ENCODE measurements at places on chromosomes 3 and 15.

GRCh38 chr3:32450992-32451659 is 51.5 kb downstream of the CMTM6 start:
- no peak for DNase-seq

DNA sequence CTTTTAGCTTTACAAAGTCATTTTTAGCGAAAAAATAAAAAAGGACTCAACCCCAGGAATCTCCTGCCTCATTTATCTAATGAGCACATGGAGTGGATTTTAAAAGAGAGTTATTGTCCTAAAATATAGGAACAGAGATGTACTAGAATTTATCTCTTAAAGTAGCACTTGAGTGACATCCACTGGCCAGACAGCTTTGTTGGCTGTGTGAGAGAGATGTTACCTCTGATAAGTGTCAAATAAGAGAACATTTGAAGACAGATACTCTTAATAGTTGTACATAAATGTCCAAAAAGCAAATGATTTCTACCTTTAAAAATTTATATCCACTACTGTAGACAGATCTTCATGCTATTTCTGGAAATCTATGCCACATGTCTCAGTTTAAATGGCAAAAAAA is 12.3 kb upstream of the MFSD1 start:
- no peak for DNase-seq

- DNase-seq, result no peak
Observed at GRCh38 chr3:112569265-112569664, 7.4 kb downstream of the SLC35A5 start.

GRCh38 chr15:58977887-58978286 is 9.6 kb upstream of the RNF111 start:
- no peak for DNase-seq

DNA sequence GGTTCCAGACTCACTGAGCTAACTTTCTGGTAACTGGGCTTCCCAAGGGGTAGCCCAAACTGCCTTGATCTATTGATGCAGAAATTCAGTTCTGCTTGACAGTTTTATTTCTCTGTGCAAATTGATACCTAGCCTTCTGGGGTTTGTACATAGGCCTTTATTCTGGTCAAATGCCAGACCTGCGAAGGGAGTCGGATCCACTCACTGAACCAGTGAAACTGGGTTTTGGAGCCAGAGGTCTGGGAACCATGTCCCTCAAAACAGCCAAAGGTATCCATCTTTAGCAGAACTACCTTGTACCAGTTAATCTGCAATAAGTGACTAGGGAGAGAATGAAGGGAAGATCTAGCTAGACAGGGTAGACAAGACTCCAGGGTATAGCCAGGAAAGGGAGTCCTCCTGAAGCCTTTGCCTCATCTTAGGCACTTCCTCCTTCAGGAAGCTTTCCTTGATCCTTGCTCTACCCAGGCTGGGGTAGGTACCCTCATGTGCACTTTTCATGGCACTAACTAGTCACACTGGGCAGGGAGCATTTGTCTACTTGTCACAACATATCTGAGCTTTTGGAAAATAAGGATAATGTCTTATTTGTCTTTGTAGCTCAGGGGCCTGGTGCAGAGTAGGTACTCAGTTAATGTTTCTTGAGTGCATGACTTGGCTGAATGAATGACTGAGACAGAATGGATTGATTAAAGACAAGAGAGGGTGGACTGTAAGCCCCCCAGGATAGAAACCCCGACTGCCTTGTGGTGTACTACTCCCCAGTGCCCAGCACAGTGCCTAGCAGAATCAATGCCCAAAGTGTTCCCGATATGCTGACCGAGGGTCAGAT is 1.4 kb upstream of the SNX33 start:
- DNase-seq, result no peak

GRCh38 chr3:5498981-5499380 is 311.5 kb downstream of the EDEM1 start:
- DNase-seq, result no peak

- no peak for DNase-seq
Observed at GRCh38 chr15:22243440-22244130, 163.3 kb downstream of the OR4M2 start.

- DNase-seq, result peak; percentile 9
Observed at GRCh38 chr3:31614162-31614921, 81.6 kb downstream of the STT3B start.

DNA sequence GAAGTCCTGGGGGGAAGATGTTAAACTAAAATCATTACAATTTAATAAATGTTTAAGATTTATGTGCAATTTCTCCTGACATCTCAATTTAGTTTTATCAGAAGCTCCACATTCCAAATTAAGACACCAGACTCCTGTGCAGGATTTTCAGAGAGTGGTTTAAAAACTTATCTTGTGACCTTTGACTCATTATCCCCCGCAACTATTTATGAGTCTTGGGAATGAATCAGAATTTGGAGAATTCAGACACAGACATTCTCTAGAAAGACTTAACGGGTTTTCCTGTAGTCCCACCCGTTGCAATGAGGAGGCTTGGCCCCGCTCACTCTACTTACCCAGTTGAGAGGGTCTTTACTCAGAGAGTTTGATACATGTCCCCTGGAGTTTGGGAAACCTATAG is 7.1 kb downstream of the OR5K2 start:
- DNase-seq, result no peak

GRCh38 chr3:156158656-156159295 is 38.4 kb downstream of the KCNAB1 start:
- no peak for DNase-seq

- DNase-seq, result no peak
Observed at GRCh38 chr15:74383695-74384565, 16.5 kb upstream of the CYP11A1 start.

DNA sequence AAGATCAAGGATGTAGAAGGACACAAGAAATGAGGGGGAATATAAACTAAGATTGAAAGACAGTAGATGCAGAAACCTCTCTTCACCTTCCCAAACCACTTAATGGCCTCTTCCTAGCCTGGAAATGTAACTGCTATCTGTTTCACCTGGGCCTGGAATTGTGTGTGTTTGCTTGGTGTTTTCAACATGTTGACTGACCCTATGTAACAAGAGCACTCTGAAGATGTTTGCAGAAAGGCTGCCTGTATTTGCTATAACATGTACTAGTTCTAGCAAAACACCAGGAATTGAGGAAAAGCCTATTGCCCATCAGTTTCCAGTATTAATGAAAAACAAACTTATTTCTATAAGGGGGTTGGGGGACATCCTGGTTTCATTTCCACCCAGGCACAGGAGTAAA is 248.3 kb downstream of the WDR72 start:
- no peak for DNase-seq

- no peak for DNase-seq
Observed at GRCh38 chr3:81758275-81758674, 3.2 kb downstream of the GBE1 start.

DNA sequence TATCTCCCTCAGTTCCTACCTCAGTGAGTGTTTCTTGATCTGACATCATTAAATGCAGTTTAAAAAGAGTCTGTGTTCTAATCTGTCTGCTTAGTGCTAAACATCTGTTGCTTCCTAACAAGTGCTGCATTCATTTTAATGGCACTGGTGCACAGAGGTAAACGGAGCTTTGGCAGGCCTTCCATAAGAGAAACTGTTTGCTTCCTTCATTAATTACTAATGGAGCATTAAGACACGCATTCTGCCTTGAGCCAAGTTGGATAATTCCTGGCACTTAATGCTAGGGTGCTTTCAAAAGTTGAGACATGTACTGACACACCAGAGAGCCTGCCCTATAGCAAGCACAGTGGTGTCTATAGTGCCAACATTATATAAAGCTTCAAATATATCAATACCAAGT is 34.7 kb downstream of the SCG5 start:
- no peak for DNase-seq

GRCh38 chr15:69713726-69714559 is 261.3 kb downstream of the RPLP1 start:
- no peak for DNase-seq

DNA sequence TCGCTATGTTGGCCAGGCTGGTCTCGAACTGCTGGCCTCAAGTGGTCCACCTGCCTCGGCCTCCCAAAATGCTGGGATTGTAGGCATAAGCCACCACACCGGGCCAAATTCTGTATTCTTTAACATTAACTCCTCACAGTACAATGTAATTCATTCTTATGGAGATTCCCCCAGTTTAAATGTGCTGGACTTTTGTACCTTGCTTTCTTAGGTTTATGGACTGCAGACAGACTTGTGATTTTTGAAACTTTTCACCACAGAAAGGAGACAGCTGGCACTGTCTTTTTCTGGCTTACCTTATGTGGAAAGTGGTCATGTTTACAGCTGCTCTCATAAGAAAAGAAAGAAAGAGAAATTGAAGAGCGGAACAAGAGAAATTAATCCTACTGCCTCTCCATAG is 103.8 kb downstream of the IQCH start:
- DNase-seq, result no peak
